ENCODE measurements at places on chromosomes 11 and 22. TPM values are rescaled to one million over a fixed set of nuclear protein-coding genes. Genes with fewer than 3 reads are reported as not detected.
A peak's percentile ranks its signal among the peaks of the same experiment; 100 is the strongest.

DNA sequence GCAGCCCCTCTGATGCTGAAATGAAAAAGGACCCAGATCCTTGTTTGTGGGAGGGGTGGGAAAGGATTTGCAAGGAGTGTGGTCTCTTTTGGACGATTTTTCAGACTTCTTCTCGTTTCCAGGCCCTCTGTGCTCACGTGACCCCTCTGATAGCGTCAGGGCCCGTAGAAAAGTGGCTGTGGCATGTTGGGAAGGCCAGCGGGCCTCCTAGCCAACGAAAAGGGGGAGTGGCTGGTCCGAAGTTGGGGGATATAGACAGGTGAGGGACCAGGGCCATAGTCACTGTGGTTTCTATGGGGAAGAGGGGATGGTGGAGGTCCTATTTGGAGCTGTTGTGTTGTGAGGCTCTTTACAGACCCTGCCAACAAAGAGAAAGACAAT lies 6.6 kb downstream of the PARVB start:
- no peak for DNase-seq

- DNase-seq = no peak
Observed at GRCh38 chr11:67594480-67594879, 10.9 kb downstream of the GSTP1 start.

GRCh38 chr11:75718419-75719339 lies 1.0 kb downstream of the MOGAT2 start:
- DNase-seq = peak; percentile 65

The RHOD gene
- total RNA-seq = 69.5 TPM

GRCh38 chr11:120332822-120333716 lies 3.1 kb upstream of the ARHGEF12 start:
- no peak for DNase-seq

DNA sequence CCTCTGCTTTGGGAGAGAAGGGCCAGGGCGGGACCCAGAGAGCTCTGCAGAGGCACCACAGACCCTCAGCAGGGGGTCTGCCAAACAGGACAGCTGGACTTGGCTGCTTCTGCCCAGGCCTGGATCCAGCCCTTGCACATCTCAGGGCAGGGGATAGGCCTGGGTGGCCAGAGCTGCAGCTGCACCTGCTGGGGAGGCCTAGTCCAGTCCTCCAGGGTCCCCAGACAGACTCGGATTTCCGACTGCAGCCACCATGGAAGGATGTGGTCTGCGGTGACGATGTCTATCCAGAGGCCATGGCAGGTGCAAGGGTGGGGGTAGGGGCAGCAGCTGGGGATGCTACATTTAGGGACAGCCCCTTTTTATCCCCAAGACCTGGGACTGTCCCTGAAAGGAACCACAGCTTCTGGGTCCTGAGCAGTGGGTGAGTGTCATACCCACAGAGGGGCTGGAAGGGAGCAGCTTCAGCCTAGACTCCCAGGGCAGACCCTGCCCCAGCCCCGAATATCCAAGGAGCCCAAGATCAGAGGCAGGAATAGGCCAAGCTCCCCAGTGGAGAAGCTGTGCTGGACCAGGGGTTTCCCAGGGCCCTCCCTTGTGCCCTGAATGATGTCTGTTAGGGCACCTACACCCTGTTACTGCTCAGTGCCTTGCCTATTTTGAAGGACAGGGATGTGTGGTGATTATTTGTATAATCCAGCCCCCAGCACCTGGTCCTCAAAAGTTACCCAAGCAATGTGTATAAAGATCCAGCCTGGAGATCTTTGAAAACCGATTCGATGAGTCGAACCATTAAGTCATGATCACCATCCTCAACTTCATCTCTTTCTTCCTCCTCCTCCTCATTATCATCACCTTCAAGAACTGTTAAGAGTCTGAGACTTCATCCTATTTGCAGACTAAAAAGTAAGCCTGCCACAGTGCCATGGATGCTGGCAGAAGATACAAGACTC lies 2.5 kb upstream of the IGLL5 start:
- no peak for DNase-seq

The OR8G5 gene
- 3.0 TPM for total RNA-seq

DNA sequence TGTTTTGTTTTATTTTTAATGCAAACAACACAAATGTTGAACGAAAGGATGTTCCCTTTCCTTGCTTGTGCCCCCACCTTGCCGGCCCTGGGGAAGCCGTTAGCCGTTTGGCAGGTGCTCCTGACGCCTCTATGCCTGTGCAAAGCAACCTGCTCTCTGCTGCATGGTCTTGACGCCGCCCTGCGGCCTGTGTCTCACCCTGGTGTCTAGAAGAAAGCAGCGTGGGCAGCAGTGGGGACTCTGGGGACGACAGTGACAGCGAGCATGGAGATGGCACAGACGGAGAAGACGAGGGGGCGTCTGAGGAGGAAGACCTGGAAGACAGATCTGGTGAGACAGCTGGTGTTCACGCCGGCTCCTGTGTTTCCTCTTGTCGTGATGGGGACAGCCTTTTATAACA lies 5.5 kb downstream of the PHRF1 start:
- DNase-seq = no peak

The OR52I2 gene
- not detected for total RNA-seq

The MDK gene
- total RNA-seq = 164 TPM

DNA sequence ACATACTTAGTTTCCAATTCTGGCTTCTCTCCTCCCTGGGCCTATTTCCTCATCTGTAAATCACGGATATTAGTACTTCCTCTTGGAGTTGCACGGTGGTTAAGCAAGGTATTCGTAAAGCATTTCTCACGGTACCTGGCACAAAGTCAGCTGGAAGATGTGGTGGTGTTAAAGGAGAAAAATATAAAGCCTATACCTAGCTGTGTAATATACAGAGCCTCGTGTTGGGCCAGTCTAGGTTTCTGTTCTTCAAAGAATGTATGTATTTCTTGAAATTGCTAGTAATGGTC lies 47.2 kb downstream of the DBX1 start:
- DNase-seq = no peak

The MPPED1 gene
- 0.77 TPM for total RNA-seq

GRCh38 chr11:110852921-110853490 lies 140.8 kb upstream of the ARHGAP20 start:
- no peak for DNase-seq

DNA sequence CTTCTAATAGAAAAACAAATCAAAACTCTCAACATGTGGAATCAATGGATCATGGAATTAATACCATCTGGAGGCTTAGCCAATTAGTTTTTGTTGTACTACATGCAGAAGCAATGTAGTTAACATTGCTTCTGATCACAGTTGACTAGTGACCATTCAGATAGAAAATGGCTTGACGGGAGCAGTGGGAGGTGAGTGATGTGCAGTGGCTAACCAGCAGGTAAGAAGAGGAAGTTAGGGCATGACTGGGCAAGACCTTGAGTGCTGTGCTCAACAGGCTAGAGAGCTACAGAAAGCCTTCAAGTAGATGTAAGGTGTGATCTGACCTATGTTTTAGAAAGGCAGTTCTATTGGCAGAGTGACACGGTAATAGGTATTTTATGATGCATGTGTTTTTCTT lies 60.7 kb upstream of the ALKBH3 start:
- no peak for DNase-seq

DNA sequence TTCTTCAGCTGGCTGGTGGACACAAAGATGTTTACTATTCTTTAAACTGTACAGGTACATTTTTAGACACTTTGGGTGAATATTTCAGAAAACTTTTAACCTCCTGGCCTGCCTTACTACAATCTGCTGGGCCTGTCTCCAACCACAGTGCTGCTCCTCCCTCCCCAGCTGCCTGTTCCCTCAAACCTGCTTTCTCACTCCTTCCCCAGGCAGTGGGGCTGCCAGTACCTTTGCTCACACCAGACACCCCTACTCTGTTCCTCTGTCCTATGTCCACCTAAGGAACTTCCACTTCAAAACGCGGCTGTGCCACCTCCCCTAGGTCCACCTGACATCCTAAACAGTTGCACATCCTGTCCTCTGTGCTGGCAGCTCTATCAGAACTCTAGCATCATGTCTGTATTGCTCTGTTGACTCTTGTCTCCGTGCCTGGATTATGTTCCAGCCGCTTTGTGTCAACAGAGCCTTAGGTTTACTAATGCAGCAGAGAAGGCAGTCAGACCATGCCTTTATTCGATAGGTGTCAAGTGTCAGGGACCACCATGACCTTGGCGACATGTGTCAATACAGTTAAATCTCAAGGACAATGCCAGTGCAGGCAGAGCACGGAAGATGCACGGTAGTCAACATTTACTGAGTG lies 13.4 kb downstream of the ZP1 start:
- DNase-seq = peak; percentile 75

The CLDN5 gene
- total RNA-seq = 31.9 TPM

DNA sequence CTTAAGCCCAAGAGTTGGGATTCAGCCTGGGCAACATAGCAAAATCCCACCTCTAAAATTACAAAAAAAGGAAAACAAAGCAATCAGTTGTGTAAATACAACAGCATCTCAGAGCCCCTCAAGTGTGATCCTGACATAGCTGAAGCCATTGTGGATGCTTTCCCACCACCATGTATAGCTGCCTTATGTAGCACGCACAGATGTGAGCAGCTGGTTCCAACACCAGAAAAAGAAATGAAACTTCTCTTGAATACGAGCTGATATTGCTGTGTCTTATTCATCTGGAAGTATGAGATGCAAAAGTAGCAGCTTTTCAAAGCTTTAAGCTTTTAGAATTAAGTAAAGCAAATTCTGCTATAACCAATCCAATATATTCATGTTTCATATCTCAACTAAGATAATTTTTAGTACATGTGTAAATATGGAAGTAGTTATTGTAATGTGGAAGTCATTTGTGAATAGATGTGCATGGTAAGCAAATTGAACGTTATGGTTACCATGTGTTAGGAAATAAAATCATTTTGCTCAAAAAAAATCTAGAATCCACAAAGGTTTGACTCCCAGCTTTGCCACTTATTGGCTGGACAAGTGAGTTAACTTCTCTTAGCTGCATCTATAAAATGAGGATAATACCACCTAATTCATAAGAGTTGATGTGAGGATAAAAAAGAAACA lies 63.2 kb downstream of the SGSM3 start:
- DNase-seq = no peak

DNA sequence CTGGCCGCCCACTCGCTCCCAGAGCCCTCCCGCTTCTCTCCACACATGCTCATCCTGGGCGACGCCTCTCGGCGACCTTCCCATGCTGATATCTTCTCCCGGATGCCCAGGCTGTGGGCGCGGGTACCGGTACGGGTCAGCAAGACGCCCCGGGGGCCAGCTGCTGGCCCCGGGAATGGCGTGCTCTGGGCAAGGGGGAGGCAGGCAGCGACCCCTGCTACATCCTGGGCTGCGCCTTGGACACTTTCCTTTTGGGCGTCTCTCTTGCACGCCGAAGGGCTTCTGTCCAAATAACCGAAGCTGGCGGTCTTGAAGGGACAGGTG lies 48.1 kb downstream of the RPL27A start:
- DNase-seq = no peak

- no peak for DNase-seq
Observed at GRCh38 chr11:109306322-109306721, 115.7 kb upstream of the C11orf87 start.

The XPNPEP3 gene
- total RNA-seq = 10.5 TPM

GRCh38 chr11:812390-812789 lies 2.6 kb downstream of the RPLP2 start:
- DNase-seq = no peak

- DNase-seq = no peak
Observed at GRCh38 chr11:127000981-127001380, 411 bp upstream of the KIRREL3 start.

DNA sequence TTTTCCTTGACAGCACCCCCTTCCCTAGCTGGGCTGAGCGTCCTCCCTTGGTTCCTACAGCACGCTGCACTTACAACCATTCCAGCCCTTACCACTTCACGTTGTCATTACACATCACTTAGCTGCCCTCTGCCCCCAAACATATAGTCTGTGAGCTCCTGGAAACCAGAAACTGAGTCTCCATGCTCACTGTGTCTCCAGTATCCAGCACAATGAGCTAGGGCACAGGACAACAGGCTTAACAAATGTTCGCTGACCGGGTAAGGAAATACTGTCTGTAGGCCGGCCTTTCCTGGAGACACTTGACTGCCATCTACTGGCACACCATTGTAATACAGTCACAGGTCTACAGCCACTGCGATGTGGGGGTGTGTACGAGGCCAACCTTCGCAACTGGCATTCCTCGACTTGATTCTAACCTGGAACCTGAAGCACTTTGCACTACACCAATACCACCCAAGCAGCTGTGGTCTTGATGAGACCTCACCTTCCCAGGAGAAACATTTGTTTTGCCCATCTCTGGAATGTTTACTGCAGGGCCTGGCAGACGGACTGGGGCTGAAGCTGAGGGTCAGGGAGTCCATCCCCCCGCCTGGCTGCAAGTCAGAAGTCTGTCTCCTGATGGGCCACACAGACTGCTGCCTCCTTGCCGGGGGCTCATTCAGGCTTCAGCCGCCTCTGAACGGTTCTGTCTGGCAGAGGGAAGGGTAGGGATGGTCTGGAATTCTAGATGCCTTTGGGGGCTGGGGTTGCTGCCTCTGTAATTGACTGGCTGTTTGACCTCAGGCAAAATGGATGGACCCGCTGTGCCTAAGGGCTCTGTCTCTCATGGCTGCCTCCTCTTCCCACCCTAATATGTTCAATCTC lies 72.0 kb downstream of the SYN3 start:
- peak; percentile 77 for DNase-seq

The MAPK8IP2 gene
- total RNA-seq = 5.1 TPM

The KIAA1671 gene
- 53.1 TPM for total RNA-seq

DNA sequence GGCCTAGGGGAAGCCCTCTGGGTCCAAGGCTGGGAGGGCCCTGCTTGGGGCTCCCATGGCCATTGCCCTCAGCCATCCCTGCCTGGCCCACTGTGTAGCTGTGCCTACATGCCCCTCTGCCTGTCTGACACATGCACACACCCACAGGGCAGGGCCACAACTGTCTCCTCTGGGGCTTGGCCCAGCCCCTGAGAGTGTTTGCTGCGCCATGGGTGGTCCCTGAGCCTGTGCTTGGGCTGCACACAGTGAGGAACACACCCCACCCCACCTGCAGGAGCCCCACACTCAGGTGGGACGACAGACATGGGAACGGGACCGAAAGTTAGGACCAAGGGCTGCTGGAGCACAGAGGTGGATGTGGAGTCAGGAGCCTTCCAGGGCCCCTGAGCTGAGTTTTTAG lies 489.5 kb downstream of the TBC1D22A start:
- DNase-seq = no peak

GRCh38 chr11:66107600-66108510 lies 37.8 kb downstream of the PACS1 start:
- no peak for DNase-seq

DNA sequence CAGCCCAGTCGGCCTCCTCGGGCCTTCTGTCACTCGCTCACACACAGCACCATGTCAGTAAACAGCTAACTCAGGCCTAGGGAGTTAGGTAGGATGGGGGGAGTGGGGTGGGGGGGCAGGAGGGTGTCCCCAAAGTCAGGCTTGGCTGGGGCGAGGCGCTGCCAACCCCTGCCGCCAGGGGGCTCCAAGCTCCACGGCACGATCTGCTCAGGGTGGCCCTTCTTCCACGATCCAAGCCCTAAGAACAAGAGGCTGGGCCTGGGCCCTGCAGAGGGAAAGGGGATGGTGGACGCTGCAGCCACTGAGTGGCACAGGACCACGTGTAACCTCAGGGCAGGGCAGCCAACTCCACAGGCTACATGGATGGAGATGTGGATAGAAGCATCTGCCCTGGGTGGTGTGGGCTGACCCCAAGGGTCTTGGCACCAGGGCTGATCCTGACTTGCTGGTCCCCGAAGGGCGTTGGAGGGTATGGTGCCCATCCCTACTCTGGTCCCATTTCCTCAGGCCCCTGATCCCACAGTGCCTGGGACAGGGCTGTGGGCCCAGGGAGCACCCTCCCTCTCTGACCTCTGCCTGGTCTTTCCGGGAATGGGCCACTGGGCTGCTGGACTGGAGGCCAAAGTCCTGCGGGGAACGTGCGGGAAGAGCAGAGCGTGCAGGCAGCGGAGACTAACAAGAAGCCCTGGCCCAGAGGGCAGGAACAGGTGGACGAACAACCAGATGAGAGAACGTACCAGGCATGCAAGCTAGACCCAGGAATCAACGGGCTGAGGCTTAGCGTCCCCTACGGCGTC lies 29.1 kb upstream of the TXNRD2 start:
- peak; percentile 42 for DNase-seq

The TUBA8 gene
- 2.9 TPM for total RNA-seq
